NCI-H524 (cell line): ENCODE measurements at places on chromosomes 3 and 15.
A peak's percentile ranks its signal among the peaks of the same experiment; 100 is the strongest.

- no peak for DNase-seq
These were observed 54.1 kb downstream of the SLC28A2 start for GRCh38 chr15:45306105-45306504.

DNA sequence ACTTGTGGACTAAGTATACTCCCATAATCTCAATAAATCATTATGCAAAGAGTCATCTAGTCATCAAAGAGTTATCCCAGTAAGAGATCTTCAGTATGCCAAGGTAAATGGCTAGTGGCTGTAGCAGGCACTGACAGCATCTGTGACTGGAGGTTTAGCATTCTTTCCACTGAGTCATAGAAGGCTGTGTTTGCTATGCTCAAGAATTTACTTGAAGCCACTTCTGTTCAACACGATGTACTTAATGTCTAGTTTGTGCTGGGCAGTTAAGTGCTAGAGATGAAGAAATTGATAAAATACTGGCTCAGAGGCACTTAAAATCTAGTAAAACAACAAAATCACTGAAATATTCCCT is 13.0 kb downstream of the ZBED2 start:
- no peak for DNase-seq

GRCh38 chr3:7977245-7978086 is 524.2 kb upstream of the LMCD1 start:
- peak; percentile 64 for DNase-seq

- no peak for DNase-seq
These were observed 65.2 kb downstream of the MYLK start for GRCh38 chr3:123818921-123819429.

DNA sequence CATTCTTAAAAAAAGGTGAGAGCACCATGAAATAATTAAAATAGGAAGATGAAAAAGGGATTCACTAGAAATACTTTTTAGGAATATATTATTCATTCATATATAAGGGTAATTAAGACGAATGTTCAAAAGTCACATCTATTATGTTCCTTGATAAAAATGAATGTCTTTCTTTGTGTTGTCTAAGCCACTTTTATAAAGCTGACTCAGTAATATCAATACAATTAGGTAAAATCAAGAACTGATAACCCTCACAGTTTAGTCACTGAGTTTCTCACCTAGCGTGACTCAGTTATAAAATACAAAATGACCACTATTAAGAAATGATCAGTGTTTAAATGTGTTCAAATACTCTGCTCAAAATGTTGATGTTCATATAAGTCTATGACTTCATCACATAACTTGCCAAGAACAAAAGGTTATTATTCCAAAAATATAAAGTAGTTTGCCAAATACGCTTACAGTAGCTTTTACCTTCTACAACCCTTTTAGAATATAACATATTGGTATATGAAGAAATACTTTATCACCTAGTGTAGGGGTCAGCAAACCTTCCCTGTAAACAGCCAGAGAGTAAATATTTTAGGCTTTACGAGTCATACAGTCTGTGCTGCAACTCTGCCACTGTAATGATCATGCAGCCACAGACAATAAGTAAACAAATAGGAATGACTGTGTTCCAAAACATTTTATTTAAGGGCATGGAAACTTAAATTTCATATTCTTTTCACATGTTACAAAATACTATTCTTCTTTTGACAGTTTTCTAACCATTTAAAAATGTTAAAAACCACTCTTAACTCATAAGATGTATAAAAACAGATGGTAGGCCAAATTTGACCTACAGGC is 369.8 kb downstream of the TBC1D5 start:
- DNase-seq: no peak

GRCh38 chr15:101612676-101613075 is 39.5 kb downstream of the TM2D3 start:
- no peak for DNase-seq

- DNase-seq: no peak
These were observed 28.3 kb downstream of the ALS2CL start for GRCh38 chr3:46664971-46665762.

DNA sequence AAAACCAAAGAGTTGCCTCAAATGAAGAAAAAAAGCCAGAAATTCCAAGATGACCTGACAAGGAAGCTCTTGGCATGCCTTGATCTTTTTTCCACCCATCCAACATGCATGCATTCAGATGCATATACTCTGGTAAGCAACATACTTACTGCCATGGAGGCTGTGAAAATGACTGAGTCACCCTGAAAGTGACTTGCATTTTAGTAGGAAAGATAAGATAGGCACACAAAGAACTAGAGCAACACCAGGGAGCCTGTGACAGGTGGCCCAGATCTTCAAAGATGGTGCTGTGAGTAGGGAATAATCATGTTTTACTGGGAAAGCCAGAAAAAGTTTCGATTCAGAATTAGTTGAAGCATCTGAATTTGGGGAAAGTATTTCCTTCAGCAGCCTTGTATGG is 185.1 kb upstream of the SLCO3A1 start:
- DNase-seq: no peak

DNA sequence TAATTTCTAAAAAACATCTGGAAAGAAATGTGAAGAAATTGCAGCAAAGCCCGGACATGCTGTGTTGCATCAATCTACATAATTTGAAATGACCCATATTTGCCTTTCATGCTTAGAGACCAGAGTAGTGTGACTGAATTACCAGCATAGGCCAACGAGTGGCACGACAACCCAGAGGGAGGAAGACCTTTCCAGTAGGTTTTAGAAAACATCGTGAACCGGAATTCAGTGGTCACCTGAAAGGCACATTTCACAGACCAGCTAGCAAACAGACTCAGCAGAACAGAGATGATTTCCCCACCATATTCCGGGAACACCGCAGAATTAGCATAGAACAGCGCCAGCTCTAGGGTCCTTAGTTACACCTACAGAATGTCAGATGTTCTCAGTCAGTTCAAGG is 620.0 kb upstream of the ZNF385D start:
- DNase-seq: no peak

DNA sequence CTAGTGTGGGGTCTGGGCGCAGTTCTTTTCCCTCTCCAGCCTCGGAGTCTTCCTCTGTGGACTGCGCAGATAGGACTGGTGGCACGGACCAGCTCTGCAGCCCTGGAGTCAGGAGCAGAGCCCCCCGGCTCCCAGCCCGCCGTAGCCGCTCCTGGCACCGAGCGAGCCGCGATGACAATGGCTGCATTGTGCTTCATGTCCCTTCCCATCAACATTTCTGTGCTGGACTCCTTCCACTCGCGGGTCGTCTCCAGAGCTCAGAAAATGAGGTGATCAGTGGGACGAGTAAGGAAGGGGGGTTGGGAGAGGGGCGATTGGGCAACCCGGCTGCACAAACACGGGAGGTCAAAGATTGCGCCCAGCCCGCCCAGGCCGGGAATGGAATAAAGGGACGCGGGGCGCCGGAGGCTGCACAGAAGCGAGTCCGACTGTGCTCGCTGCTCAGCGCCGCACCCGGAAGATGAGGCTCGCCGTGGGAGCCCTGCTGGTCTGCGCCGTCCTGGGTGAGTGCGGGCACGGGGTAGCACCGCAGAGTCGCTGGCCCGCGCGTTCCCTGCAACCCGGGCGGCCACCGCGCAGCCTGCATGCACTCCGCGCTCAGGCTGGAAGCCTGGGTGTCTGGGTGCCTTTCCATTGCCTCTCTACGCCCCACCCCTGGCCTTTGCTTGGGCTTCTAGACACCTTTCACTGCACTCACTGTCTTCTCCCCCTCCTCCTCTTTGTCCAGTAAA is at the start of gene TF:
Gene TF (plus strand): TSS at position 413 of the 731 bp plus-strand sequence. CDS start 48 bp downstream, at position 461.
- no peak for DNase-seq

GRCh38 chr15:74826364-74826819 is at the start of gene CPLX3:
Gene CPLX3 (plus strand): TSS chr15:74826627. CDS start chr15:74826704, 77 bp downstream.
- no peak for DNase-seq

- no peak for DNase-seq
These were observed 5.1 kb downstream of the CHRD start for GRCh38 chr3:184384856-184385422.

DNA sequence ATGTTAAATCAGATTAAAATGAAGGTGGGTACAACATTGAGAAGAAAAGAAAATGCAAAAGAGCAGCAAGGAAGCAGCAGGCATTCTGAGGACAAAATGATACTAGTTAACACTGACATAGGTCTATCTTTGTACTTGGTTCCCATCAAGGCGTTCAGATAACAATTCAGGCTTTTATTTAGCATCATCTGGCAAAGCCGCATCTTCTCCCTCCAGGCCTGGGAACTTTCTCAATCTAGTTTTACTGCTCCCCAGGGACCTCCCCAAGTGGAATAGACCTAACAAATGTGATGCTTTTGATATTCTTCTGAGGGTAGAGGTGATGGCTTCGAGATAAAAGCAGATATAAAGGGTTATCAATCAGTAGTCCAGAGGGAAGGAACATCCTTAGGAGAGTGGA is 130.6 kb downstream of the C3orf38 start:
- no peak for DNase-seq

- peak; percentile 13 for DNase-seq
These were observed 762 bp downstream of the CTNNB1 start for GRCh38 chr3:41199866-41200668.

DNA sequence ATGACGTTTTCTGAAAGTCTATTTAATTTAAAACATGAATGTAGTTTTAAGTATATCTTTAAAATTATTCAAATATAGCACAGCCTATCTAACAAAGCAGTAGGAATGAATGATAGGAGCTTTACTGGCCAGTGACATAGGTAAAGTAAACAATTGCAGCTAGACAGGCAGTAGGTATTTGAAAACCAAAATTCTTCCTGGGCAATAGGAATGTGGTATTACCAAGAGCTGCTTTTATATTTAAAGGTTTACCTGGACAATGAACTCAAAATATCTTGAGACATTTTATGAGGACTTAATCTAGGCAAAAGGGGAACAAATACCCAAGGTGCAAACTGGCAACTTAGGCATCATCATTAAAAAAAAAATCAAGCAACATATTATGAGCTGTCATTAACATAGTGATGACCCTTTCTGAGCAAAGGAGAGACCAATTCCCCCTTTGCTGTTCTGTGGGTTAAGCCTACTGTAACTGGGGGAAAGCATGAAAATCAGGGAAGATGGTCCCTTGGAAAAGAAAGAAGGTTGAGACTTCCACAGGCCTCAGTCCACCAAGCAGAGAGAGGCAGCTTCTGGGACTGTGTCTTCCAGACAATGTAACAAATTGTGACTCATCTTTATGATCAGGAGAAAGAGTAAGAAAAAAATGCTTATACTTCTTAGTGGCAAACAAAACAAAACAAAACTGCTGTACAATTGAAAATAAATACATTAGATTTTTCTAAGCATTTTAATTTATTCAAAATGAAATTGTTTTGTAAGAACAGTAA is 12.9 kb downstream of the ISL2 start:
- DNase-seq: no peak

DNA sequence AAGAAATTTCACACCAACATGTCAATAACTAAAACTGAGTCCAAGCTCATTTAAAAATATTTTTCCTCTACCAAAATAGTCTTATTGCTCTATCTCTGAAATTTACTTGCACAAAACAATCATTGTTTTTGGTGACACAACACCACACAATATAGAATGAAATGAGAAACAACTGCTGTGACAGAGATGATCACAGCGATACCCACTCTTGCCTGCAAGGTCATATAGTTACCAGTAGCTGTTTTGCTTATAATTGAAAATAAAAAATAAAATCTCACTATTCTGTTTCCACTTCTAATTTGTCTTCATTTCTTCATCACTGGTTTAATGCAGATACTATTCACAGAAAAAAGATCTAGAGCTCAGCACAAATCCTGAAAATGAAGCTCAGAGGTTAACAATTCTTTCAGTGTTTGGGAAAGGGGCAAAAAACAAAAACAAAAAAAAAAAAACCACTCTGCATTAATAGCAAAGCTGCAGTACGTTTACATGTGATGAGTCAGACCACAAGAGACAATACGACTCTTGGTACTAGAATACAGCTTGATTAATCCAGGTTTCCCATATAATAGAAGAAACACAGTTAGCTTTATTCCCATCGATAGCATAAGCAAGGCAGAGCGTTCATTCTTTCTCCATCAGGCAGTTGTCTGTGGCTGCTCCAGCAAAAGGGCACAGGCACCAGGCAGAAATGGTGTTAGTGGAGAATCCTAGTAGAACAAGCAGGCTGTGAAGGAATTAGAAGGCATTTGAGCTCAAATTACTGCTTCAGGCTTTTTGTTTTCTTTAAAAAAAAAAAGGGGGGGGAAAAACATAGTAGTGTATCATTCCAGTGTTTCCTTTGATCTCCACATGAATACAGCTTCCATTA is 773 bp downstream of the ANKRD28 start:
- no peak for DNase-seq

DNA sequence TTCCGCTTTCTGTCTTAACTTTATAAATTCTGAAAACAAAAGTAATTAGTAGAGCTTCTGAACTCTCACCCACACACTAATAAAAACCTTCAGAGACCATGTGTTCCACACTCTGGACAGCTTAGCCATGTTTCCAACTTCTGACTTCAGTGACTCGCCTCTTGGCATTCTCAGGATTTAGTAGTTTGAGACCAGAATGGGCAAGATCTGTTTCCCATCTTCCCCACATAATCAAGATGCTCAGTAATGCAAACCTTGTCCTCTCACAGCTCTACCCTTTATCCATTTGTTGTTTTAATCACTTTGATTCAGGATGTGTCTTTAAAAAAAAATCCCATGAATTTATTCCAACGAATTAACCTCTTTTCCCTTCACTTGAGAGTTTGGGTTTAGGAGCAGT is 166.6 kb upstream of the SLC24A5 start:
- DNase-seq: no peak

DNA sequence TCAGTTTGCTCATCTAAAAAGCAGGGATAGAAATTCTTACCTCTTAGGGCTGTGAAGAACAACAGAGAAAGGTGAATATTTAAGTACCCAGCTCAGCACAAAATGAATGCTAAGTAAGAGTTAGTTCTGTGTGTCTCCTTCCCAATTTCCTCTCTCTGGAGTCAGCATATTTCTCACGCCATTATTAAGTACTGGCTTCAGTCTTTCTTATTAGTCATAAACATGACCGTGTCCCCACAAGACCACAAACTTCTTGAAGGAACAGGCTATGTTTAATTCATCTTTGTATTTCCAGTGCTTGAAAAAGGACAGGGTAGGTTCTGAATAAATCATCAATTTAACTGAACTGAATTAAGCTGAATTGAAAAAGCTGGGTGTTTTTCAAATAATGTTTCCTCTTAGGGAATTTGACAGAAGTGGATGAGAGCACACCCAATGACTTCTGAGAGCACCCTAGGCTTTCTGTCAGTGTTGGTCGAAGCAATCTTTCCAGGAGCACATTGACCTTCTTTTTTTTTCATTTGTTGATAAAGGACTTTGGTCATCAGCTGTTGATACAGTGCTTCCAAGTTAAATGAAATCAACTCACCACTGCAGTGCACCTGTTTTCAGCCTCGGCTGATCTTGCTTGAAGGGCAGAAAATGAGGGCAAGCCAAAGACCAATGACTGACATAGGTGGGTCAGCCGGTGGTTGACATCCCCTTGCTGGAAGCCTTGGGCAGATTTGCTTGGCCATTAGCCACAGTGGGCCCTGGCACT is 324.6 kb downstream of the MFSD1 start:
- no peak for DNase-seq

- DNase-seq: peak; percentile 54
These were observed 432 bp upstream of the LPP start for GRCh38 chr3:188153437-188154013.

DNA sequence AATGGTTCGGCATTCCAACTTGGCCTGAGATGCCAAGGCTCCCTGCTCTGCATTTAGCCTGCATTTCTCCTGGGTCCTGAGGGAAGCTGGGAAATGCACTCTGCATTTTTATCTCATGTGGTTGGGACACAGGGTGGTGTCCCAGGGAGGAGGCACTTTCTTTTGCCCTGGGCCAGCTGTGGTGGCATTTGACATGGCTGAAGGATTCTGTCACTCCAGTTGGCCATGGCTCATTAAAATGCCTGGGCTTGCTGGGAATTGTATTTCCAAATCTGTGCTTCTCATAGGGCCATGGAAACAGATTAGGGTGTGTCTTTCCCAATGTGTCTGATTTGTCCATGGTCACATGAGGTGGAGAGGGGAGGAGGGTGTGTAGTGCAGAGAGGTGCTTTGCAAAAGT is 128.3 kb upstream of the RGMA start:
- no peak for DNase-seq
